Astrocyte of the spinal cord (primary cell): ENCODE measurements at places on chromosomes 3 and 15.
A peak's percentile ranks its signal among the peaks of the same experiment; 100 is the strongest.

- DNase-seq = peak; percentile 23
Observed at GRCh38 chr3:130925628-130926027, 31.7 kb downstream of the ATP2C1 start.

GRCh38 chr3:138433892-138434275 lies 532 bp upstream of the ESYT3 start:
- no peak for DNase-seq

DNA sequence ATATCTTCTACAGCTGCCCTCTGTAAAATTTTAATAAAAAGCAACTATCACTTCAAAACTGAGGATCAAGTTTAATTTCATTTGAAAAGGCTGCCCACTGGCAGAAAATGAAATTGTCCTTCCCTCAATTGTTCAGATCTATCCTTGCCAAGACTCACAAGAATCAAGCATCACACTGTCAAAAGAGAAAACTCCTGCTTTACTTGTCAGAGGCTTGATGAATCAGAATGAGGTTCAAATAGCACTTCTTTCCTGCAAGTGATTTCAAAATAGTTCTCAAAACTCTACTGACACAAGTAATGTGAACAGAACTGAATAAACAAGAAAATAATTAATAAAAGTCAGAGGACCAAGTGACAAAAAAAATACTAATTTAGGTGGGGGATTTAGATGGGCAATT lies 70.6 kb downstream of the GOLIM4 start:
- peak; percentile 48 for DNase-seq

GRCh38 chr3:132443421-132443820 lies 26.1 kb downstream of the DNAJC13 start:
- DNase-seq = no peak

DNA sequence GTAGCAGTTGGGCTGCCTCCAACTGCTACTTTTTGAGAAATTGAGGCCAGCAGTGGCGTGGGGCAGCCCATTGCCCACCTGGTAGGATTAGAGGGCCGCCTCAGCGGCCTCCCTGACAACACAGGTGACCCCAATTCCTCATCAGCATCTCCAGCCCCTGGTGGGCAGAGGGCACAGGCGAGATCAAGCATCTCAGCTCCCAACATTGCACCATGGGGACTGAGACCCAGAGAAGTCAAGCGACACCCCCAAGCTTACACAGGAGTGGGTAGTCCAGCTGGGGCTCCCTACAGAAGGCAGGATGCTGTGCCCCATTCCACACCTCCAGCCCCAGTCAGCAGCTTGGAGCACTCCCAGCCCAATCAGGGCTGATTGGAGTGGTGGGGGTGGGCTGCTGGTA lies 228 bp upstream of the H1-8 start:
- DNase-seq = no peak

GRCh38 chr3:123765475-123766128 lies 118.5 kb downstream of the MYLK start:
- no peak for DNase-seq

- DNase-seq = peak; percentile 33
Observed at GRCh38 chr3:62374341-62375218, 1.2 kb upstream of the FEZF2 start.

GRCh38 chr3:192563417-192563816 lies 163.9 kb downstream of the FGF12 start:
- no peak for DNase-seq

DNA sequence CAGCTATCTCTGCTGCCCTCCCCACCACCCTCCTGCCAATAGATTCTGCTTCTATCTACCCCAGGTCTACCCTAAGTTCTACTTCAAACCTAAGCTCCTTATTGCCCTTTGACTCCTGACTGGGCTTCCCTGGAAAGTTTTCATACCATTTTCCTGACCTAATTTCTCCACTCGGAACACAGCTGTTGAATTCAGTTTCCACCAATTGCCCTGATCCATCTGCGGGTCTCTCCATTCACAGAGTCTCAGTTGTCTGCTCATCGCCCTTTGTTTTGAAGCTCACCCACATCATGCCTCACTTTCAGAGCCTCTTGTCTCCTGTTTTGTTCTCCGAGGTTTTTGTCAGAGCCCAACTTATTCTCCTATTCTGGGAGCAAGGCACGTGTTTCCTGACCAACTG lies 56.8 kb upstream of the ABI3BP start:
- DNase-seq = no peak

DNA sequence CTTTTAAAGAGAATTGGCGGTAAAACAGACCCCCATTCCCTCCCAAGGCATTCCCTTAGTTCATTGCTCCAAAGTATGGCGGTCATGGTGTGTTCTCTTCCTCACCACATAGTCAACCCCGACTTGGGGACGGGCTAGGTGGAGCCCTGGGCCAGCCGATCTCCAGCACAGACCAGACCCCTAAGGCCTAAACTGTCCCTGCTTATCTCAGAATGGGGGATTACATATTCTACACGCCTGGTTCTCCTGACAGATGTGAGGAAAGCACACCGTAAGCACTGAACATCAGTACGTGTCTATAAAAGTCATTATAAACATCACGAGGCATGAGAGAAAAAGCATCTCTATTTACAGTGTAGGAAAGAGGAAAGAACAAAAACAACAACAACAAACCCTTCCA lies 244.5 kb upstream of the STT3B start:
- DNase-seq = no peak

GRCh38 chr15:54540721-54541120 lies 562.5 kb downstream of the UNC13C start:
- DNase-seq = peak; percentile 1

GRCh38 chr3:107740992-107741896 lies 218.5 kb downstream of the BBX start:
- peak; percentile 56 for DNase-seq

DNA sequence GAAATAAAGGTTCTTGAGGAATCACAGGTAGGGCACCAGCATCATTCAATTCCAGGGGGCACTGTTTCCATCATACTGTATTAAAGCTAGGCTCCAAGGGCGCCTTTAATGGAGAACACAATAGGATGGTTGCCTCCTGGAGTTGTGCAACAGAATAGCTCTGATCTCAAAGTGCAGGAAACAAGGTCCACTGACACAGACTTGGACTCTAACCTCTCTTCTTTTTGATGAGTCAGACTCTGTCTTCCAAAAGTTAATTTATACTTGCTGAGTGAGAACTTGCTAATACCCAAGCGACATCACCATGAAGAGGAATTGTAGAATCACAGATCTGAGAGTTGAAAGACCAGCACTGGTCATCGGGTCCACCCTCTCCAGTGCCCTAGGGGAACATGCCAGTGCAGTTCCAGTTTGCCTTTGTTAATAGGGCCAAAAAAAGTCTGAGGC lies 94.4 kb upstream of the PHLDB2 start:
- no peak for DNase-seq

DNA sequence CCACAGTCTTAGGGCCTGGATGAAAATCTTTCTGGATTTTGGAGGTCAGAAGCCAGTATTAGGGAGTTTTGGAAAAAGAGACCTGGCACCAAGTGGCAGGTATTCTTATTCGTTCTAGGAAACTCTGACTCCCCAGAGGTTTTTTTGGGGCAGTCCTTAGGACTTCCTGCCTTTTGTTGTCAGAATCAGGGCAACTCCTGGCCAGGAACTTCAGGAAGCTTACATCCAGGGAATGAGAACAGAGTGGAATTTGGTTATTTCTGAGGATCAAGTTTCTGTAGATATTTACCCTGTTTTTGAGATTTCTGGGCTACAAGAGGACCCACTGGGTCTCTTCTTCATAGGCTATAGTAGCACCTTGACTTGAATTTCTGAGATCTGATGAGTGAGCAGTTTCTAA lies 15.5 kb downstream of the SCN10A start:
- no peak for DNase-seq

GRCh38 chr3:100073714-100074307 lies 40.5 kb downstream of the FILIP1L start:
- DNase-seq = peak; percentile 91

DNA sequence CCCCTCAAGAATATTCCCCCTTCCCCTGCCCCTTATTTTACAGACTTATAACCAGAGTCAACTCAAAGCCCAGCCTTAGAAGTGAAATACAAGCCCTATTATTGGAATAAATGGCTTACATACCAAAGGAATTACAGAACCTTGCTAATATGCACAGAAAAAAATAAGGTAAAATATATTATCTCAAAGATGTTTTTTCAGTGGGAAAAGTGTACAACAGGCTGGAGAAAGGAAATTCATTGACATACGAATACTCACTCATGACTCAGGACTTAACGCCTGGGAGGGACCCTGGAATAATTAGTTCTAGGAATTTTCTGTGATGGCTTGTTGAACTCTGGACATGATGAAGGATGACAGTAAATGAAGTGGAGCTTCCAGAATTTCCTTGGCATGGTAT lies 27.0 kb downstream of the ARL14 start:
- peak; percentile 17 for DNase-seq

GRCh38 chr3:184320104-184320445 lies 5.7 kb downstream of the EIF4G1 start:
- peak; percentile 97 for DNase-seq

GRCh38 chr3:87503900-87504498 lies 227.6 kb upstream of the POU1F1 start:
- DNase-seq = peak; percentile 80

DNA sequence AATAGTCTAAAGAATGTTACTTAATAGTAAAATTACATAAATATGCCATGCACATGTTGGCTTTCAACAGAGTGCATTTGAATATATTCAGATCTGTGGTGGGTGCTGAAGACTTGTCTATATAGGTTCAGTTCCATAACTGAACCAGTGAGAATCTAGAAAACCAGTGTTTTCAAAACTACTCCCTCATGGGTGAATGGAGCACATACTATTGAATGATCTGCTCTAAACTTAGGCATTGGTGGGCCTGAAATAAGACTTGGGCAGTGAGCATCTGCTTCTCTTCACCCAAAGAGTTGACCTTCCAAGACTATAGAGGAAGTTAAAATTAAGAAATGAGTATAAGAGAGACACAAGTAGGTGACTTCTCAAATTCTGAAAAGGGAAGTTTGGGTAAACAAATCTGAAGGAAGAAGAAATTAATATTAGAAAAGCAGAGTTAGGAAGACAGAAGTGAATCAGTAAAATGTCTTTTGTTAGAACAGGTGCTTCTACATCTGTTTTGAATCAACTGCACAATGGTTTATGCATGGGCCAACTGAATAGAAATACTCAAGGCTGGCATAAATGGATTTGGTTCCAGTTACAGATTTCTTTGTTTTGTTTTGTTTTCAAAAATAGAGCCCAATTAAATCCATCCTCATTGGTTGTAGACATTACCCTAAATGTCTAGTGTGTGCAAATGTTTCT lies 19.3 kb downstream of the ALCAM start:
- DNase-seq = no peak

GRCh38 chr3:514192-514591 lies 317.6 kb downstream of the CHL1 start:
- DNase-seq = no peak

GRCh38 chr3:111738238-111738637 lies 120.8 kb upstream of the PHLDB2 start:
- DNase-seq = no peak

- DNase-seq = no peak
Observed at GRCh38 chr3:148720873-148721272, 23.2 kb downstream of the AGTR1 start.

GRCh38 chr3:164186095-164186494 lies 892.2 kb downstream of the SI start:
- no peak for DNase-seq

DNA sequence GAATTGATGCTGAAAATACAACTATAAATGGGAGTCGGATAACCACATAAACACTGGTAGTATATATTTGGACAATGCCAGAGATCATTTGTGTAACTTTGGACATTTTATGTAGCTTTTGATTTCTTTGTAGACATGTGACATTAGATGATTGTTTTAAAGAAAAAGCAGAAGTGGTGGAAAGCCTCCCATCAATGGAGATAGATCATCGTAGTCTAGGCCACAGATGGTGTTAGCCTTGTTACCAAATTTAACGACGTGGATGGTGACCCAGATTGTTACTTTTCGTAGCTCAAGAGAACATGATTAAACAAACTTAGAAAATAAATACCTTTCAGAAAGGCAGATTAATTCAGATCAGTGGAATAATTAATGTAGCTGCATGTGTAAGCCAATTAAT lies 8.8 kb downstream of the CACNA1D start:
- DNase-seq = no peak

GRCh38 chr3:139601191-139601961 lies 61.8 kb upstream of the RBP1 start:
- DNase-seq = no peak

- no peak for DNase-seq
Observed at GRCh38 chr3:30548600-30548999, 57.8 kb upstream of the TGFBR2 start.

GRCh38 chr3:33062866-33063265 lies 34.1 kb downstream of the GLB1 start:
- no peak for DNase-seq

GRCh38 chr15:33152502-33153109 lies 41.9 kb downstream of the FMN1 start:
- peak; percentile 42 for DNase-seq

- no peak for DNase-seq
Observed at GRCh38 chr3:4261406-4261805, 41.8 kb upstream of the SETMAR start.

- DNase-seq = no peak
Observed at GRCh38 chr15:100651253-100651652, 48.9 kb downstream of the ASB7 start.

DNA sequence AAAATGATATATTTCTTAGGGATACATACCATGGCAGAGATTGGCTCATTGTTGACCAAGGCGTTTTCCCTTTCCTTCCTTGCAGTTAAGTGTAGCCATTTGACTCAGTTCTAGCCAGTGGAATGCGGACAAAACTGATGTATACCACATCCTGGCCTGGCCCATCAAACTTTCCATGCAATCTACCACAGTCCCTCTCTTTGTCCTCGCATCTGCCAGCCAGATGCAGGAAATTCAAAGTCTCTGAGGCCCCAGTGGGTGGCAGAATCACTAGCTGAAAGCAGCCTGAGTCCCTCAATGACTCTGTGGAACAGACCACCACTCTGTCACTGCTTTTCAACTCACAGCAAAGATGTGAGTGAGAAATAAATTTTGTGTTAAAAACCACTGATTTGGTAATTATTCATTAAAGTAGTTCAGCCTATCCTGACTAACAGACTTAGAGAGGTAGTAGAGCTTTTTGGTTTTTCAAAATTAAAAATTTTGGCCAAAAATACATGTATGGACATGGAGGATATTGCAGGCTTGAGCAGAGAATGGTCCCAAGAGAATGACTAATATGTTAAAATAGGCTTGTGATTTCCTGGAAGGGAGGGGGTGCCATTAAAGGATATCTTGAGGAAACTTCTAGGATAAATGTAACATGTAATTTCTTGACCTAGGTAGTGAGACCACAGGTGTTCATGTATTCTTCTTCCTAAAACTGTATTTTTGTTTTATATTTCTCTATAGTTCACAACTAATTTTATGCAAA lies 10.9 kb downstream of the LRRFIP2 start:
- DNase-seq = peak; percentile 91

DNA sequence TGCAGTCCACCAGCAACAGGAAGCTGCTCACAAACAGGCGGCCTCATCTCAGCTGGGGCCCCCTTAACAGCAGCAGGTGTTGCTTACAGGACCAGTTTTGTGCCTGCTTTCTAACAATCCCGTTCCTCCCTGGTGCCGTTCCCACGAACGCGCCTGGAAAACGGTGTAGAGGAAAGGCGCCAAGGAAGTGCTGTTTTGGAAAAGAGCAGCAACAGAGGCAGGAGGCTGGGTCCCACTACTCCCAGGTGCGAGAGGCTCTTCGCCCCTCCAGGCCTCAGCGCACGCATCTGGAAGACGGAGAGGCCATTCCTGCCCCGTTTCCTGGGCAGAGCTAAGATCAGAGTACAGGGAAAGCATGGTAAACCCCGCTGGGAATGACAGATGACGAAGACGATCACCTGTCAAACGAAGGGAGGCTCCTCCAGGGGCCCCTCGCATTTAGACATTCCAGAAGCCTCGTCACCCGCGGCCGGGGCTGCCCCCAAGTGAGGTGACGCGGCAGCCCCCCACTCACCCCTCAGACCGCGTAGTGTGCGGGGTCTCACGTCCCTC lies 603 bp downstream of the SCAPER start:
- peak; percentile 16 for DNase-seq
